ENCODE measurements at places on chromosomes 13 and 19. TPM values are rescaled to one million over a fixed set of nuclear protein-coding genes. Genes with fewer than 3 reads are reported as not detected.

GRCh38 chr13:32415019-32415418 lies 12.9 kb downstream of the N4BP2L1 start:
- no peak for DNase-seq

DNA sequence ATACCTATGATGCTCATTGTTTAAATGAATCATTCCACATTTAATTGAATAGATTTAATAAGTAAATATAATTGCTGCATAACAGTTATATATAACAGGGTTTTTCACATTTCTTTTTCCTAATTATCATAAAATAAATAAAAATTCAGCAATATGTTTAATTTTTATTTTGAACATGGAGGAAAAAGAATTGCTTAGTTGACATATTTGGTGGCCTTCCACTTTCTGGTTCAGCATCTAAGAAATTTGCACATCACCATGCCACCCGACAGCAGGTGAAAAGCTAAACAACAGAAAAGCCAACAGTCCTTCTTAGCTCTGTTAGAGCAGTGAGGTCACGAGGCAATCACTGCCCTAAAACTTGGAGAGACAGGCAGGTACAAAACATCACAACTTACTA lies 790.2 kb downstream of the GPC5 start:
- no peak for DNase-seq

- no peak for DNase-seq
Observed at GRCh38 chr13:43263047-43263446, 239.7 kb downstream of the DNAJC15 start.

- DNase-seq, result no peak
Observed at GRCh38 chr19:33382982-33383381, 9.5 kb downstream of the CEBPG start.

GRCh38 chr13:51767100-51767499 lies 36.9 kb downstream of the DHRS12 start:
- DNase-seq, result no peak

- no peak for DNase-seq
Observed at GRCh38 chr13:30235216-30235615, 72.1 kb downstream of the KATNAL1 start.

- no peak for DNase-seq
Observed at GRCh38 chr19:51652266-51652665, 5.6 kb upstream of the SIGLEC14 start.

GRCh38 chr13:93794197-93794885 lies 567.7 kb downstream of the GPC6 start:
- DNase-seq, result no peak

GRCh38 chr13:67554286-67554685 lies 324.1 kb upstream of the PCDH9 start:
- DNase-seq, result no peak

DNA sequence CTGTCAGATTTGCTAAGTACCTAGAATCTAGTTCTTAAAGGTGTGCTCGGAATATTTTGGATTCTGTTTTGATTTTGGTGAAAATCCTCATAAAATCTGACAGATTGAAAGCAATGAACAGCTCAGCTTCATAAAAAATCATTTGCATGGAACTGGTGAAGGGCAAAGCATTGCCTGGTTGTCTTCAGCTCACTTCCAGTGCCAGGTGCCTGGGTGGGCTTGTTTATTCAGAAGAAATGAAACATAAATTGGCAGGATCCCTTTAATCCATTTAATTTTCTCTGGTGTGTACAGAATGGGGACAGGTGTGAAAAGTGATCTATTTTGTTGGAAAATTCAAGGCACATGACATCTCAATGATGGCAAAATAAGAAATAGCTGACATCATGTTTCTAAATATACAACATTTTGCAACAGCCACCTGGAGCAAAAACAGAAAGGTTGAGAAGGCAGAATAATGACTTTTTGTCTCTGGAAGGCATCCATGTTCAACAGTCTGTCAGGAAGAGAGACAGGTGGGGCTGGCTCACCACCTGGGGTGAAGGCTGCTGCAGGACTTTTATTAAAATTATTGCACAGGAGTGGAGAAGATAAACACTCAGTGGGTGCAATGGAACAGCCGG lies 52.2 kb downstream of the RFC3 start:
- no peak for DNase-seq

DNA sequence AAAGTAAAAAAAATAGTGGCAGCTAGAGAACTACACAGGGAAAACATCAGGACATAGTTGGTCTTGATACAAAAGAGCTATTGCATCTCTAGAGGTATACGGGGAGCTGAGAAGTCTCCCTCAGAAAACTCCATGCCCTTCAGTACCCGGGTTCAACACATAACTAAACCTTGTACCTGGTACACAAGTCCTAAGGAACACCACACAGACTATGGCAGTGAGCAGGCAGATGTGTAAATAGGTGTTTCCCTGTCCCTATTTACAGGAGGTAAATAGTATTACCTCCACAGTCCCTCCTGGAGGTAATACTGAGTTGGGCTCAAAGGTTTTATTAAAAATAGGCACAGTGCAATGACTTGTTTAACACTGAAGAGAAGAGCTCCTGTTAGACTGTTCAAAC lies 5.9 kb downstream of the FGF14 start:
- DNase-seq, result no peak

PCSK4 gene
- total RNA-seq, result 3.2 TPM

MEDAG gene
- 3.9 TPM for total RNA-seq

ICAM5 gene
- total RNA-seq, result 0.76 TPM

PLIN4 gene
- total RNA-seq, result 12.0 TPM

Measured in left colon (tissue), 2 donors.